GOT3 (cell line): ENCODE measurements at places on chromosomes 16 and 17.

DNA sequence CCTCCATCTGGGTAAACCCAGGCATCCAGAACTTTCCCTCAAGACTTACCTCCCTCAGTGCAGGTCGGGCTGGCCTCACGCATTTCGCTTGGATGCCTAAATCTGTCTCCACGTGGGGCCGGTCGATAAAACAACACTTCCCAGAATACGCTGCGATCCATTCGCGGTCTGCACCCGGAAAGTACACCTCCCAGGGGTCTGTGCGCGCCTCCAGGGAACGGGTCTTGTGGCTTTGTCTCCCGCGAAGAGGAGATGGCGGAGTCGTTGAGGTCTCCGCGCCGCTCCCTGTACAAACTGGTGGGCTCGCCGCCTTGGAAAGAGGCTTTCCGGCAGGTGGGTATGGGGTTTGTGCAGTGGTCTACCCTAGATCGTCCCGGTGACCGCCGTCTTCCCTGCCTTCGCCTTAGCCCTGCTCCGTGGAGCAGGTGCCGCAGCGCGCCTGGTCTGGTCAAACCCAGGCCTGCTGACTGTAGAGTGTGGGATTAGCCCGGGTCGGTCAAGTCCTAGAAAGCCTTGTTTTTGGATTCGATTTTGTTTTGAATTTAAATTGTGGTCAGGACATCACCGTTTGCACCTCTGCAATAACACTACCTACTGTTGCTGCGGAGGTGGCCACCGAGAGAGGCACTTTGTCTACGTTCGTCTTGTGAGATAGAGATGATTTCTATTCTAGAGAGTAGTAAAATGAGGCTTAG is at the start of gene RPAIN:
Gene RPAIN (plus strand): TSS at position 224 of the 695 bp plus-strand sequence. CDS start 29 bp downstream, at position 253.
- no peak for DNase-seq

DNA sequence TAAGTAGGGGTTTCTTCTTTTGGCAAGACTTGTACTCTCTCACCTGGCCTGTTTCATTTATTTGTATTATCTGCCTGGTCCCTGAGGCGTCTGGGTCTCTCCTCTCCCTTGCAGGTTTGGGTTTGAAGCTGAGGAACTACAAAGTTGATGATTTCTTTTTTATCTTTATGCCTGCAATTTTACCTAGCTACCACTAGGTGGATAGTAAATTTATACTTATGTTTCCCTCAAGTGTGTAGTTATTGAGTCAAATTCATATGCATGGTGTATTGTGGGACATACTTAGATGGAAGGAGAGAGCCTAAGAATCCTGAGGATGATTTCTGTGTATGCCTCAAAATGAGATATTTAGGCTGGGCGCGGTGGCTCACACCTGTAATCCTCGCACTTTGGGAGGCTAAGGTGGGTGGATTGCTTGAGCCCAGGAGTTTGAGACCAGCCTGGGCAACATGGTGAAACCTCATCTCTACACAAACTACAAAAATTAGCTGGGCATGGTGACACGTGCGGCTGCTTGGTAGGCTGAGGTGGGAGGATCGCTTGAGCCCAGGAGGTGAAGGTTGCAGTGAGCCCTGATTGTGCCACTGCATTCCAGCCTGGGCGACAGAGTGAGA is 13.6 kb downstream of the TMEM98 start:
- DNase-seq: no peak

DNA sequence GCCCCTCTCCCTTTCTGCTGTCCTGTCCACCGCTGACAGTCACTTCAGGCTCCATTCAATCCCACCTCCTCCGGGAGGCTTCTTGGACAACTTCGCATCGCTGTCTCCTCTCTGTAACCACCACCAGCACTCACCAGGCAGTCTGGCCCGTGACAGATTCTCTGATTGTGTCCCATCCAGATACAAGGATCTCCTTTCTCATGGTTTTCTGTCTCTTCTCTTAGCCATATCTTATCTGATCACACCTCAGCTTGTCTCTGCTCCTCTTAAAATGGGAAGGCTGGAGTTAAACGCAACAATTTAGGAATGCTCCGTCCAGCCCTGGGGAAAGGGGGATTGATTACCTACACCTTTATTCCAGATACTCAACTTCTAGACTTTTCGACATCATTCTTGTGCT is 56.9 kb upstream of the ARHGAP44 start:
- no peak for DNase-seq

- no peak for DNase-seq
Measured at GRCh38 chr16:77359065-77359502, 75.8 kb downstream of the ADAMTS18 start.

GRCh38 chr16:85718682-85719081 is 29.9 kb upstream of the GINS2 start:
- DNase-seq: no peak

- no peak for DNase-seq
Measured at GRCh38 chr16:9119795-9120194, 28.4 kb downstream of the HAPSTR1 start.

DNA sequence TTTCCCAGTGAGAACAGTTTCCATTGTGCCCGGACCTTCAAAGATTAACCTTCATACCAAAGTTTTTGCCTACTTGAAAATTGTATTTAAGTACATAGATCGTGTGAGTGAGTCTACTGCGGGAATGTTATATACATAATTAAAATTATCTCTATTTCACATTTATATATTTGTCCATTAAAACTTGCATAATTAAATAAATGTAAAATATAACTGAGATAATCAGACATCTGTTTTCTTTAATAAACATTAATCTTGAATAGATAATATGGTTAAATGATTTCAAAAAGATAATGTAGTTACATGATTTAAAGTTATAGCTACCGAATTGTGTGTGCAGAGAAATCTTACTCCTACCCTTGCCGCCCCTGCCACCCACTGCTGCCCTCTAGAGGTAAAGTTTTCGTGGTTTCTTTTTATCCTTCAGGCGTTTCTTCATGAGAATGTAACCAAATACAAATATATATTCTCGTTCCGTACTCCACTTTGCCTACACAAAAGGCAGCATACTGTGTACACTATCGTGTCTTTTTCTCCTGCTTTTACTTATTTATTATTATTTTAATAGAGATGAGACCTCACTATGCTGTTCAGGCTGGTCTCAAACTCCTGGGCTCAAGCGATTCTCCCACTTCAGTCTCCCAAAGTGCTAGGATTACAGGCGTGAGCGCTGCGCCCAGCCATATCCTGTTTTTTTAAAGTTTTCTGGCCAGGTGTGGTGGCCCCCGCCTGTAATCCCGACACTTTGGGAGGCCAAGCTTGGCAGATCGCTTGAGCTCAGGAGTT is 35.6 kb downstream of the RPA1 start:
- DNase-seq: no peak

- no peak for DNase-seq
Measured at GRCh38 chr17:42559075-42559474, 2.9 kb upstream of the COASY start.

DNA sequence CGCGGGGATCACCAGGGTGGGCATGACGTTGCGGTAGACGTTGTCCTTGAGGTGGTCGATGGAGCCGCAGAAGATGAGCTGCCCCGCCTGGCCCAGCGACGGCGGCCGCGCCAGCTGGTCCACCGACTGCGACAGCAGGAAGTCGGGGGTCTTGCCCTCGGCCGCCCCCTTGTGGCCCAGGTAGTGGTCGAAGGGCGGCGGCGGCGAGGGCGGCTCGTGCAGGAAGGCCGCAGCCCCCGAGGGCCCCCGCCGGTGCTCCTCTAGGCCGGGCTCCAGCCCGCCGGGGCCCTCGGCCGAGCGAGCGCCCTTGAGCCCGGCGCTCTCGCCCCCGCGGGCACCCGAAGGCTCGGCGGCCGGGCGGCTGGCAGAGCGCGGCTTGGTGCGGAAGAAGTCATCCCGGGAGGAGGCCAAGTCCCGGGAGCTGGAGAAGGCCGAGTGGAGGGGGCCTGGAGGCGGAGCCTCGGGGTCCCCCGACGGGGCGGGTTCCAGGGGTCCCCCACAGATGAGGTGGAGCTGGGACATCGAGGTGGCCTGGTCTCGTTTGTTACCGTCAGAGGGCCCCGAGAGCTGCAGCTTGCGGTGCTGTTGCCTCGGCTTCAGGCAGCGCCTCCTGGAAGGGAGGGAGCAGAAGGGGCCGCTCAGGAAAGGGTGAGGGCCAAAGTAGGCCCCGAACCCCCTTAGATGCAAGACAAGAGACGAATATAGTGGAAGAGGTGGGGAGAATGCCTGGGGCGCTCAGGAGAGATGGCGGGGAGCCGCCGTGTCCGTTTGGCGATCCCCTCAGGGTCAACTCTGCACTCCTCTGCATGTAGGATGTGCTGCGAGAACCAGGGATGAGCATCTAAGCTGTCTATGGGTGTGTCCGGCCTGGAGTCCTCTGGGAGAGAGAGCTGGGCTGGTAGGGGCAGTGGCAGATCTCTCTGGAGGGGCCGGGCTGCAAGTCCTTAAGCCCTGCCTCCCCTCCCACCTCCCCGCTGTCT is 8.8 kb downstream of the FAM171A2 start:
- no peak for DNase-seq

GRCh38 chr17:40553694-40554534 is 11.4 kb downstream of the CCR7 start:
- DNase-seq: no peak

GRCh38 chr16:73052576-73052975 is 4.6 kb upstream of the ZFHX3 start:
- DNase-seq: no peak

DNA sequence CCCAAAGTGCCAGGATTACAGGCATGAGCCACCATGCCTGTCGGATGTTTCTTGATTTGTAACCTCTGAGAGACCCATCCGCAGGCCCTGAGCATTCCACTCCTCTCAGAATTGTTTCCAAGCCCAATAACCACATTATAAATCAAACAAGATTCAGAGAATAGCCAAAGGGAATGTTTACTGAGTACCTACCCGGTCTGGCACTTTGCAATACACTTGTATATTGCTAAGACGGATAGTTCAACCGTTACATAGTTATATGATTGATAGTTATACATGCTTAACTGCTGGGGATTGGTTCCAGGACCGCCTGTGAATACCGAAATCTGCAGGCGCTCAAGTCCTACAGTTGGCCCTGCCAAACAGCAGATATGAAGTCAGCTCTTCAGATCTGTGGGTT is 3.0 kb upstream of the KAT8 start:
- DNase-seq: no peak

- no peak for DNase-seq
Measured at GRCh38 chr17:66416207-66416940, 114.0 kb downstream of the PRKCA start.

- DNase-seq: no peak
Measured at GRCh38 chr16:72673118-72673517, 374.8 kb downstream of the ZFHX3 start.
